Umbilical cord (tissue), 2 donors: ENCODE measurements at places on chromosomes 1 and 21.

DNA sequence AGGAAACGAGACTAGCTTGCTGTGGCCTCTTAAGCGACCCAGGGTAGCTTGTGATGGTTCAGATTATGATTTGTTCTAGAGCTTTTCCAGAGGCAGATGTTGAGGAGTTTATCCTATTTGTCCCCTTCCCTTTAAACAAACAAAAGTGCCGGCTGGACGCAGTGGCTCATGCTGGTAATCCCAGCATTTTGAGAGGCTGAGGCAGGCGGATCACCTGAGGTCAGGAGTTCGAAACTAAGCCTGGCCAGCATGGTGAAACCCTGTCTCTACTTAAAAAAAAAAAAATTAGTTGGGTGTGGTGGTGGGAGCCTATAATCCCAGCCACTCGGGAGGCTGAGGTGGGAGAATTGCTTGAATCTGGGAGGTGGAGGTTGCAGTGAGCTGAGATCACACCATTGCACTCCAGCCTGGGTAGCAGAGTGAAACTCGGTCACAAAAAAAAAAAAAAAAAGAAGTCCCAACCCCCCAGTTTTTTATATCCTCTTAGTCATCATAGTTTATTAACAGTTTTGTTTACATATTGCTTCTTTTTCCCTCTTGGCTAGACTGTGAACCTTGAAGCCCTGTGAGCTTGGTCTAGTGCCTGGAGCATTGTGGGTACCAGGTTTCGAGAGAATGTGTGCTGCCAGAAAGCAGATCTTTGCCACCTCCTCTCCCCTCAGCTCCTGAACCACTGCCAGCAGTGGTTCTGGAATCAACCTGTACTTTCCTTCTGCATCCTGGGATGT is 29.8 kb downstream of the MAPKAPK2 start:
- no peak for DNase-seq

- DNase-seq, result no peak
Measured at GRCh38 chr1:115670476-115671175, 28.9 kb downstream of the VANGL1 start.

- no peak for DNase-seq
Measured at GRCh38 chr1:8118031-8118451, 91.9 kb upstream of the ERRFI1 start.

DNA sequence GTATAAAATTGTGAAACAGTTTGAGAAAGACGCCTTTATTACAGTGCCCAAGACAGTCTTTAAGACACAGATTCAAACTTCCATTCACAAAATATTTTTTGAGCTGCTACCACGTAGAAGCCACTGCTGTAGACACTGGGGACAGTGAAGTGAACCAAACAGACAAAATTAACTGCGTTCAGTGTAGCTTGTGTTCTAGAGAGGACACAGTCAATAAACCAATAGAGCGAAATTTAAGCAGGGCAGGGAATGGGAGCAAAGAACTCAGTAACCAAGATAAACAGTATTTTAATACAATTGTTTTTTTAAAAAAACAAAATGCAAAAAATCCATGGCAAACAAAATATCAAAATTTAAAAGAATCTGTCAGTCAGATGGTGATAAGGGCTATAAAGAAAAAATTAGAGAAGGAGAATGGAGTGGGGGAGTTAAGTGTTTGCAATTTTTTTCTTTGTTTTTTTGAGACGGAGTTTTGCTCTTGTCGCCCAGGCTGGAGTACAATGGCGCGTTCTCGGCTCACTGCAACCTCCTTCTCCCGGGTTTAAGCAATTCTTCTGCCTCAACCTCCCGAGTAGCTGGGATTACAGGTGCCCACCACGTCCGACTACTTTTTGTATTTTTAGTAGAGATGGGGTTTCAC is 719 bp upstream of the PARS2 start:
- no peak for DNase-seq

DNA sequence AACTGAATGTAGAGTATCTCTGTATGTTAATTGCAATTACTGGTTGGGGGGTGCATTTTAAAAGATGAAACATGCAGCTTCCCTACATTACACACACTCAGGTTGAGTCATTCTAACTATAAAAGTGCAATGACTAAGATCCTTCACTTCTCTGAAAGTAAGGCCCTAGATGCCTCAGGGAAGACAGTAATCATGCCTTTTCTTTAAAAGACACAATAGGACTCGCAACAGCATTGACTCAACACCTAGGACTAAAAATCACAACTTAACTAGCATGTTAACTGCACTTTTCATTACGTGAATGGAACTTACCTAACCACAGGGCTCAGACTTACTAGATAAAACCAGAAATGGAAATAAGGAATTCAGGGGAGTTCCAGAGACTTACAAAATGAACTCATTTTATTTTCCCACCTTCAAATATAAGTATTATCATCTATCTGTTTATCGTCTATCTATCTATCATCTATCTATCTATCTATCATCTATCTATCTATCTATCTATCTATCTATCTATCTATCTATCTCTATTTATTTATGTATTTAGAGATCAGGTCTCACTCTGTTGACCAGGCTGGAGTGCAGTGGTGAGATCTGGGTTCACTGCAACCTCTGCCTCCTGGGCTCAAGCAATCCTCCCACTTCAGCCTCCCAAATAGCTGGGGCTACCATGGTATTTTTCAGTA is 47.8 kb downstream of the CHML start:
- no peak for DNase-seq
